Upper lobe of right lung (tissue), 1 donor: ENCODE measurements at places on chromosomes 7 and 10. TPM values are rescaled to one million over a fixed set of nuclear protein-coding genes. Genes with fewer than 3 reads are reported as not detected.

GRCh38 chr10:61390851-61391250 lies 62.3 kb downstream of the TMEM26 start:
- H3K4me3 ChIP-seq = no peak overlapping the region
- H3K4me1 ChIP-seq = no peaks in the 10 kb centered on the region
- H3K27ac ChIP-seq = no peak overlapping the region

DNA sequence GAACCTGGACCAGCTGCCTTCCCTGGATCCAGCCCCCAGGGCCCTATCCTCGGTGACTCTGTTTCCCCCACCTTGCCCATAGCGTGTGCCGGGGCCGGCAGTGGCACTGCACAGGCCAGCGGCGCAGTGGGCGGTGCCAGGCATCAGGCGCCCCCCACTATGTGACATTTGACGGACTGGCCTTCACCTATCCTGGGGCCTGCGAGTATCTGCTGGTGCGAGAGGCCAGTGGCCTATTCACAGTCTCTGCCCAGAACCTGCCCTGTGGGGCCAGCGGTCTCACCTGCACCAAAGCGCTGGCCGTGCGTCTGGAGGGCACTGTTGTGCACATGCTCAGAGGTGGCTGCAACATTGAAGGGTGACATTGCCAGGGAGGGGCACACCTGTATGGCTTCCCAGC lies 12.0 kb upstream of the ZNF467 start:
- H3K27ac ChIP-seq = no peak overlapping the region
- H3K27me3 ChIP-seq = peaks cover 30% of the 10 kb centered on the region
- H3K4me1 ChIP-seq = no peaks in the 10 kb centered on the region

- no peak for DNase-seq
- no peak overlapping the region for H3K4me3 ChIP-seq
- H3K36me3 ChIP-seq = no peaks in the 10 kb centered on the region
Observed at GRCh38 chr10:80137031-80137862, 4.7 kb downstream of the PLAC9 start.

- H3K4me3 ChIP-seq = no peak overlapping the region
- H3K27me3 ChIP-seq = no peaks in the 10 kb centered on the region
- H3K27ac ChIP-seq = no peak overlapping the region
- no peaks in the 10 kb centered on the region for H3K36me3 ChIP-seq
- H3K4me1 ChIP-seq = no peaks in the 10 kb centered on the region
Observed at GRCh38 chr10:68633281-68633680, 73.1 kb downstream of the TET1 start.

GRCh38 chr7:135599471-135599870 lies 41.8 kb downstream of the NUP205 start:
- H3K27ac ChIP-seq = no peak overlapping the region
- H3K4me1 ChIP-seq = no peaks in the 10 kb centered on the region
- no peak overlapping the region for H3K4me3 ChIP-seq
- no peak for DNase-seq

- H3K27ac ChIP-seq = no peak overlapping the region
- no peaks in the 10 kb centered on the region for H3K4me1 ChIP-seq
- no peaks in the 10 kb centered on the region for H3K27me3 ChIP-seq
- H3K4me3 ChIP-seq = no peak overlapping the region
- H3K36me3 ChIP-seq = no peaks in the 10 kb centered on the region
Observed at GRCh38 chr7:41275255-41275654, 427.6 kb downstream of the INHBA start.

GRCh38 chr7:41758321-41758720 lies 55.4 kb upstream of the INHBA start:
- no peaks in the 10 kb centered on the region for H3K36me3 ChIP-seq
- no peak overlapping the region for H3K27ac ChIP-seq
- no peaks in the 10 kb centered on the region for H3K27me3 ChIP-seq
- H3K4me3 ChIP-seq = no peak overlapping the region

TEX36 gene
- not detected for total RNA-seq

GATAD1 gene
- 35.8 TPM for total RNA-seq
